ENCODE measurements at places on chromosomes 3 and 15. TPM values are rescaled to one million over a fixed set of nuclear protein-coding genes. Genes with fewer than 3 reads are reported as not detected.

The WWTR1 gene
- total RNA-seq = 111 TPM

The PRR20G gene
- not detected for total RNA-seq

The PXYLP1 gene
- 40.2 TPM for total RNA-seq

The PLA2G4F gene
- not detected for total RNA-seq

The MAP3K13 gene
- total RNA-seq = 18.2 TPM

The ARGFX gene
- not detected for total RNA-seq

The FEZF2 gene
- total RNA-seq = not detected

The TRAT1 gene
- not detected for total RNA-seq

The GOLGA6A gene
- total RNA-seq = 0.12 TPM

The GOLIM4 gene
- 67.1 TPM for total RNA-seq

The RASL12 gene
- 1.7 TPM for total RNA-seq

The GRK7 gene
- not detected for total RNA-seq

The FILIP1L gene
- 122 TPM for total RNA-seq

DNA sequence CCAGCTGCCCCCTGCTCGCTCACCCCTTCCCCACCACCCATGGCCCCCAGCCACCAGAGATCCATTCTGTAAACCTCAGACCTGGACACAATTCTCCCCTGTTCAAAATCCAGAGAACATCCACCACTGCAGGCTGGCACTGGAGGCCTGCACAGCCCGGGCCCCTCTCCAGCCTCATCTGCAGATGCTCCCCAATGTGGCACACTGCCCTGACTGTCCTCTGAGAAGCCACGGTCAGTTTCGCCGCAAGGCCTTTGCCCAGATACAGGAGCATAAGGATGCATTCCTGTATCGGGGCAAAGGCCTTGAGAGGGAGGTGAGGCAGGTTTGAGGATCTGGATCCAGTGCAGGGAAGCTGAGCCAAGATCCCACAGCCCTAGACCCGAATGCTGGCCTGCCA, 175.4 kb upstream of the LINGO1 start:
- H3K4me1 ChIP-seq = peaks cover 5% of the 10 kb centered on the region
- DNase-seq = no peak
- H3K27me3 ChIP-seq = peaks cover 9% of the 10 kb centered on the region
- H3K27ac ChIP-seq = no peak overlapping the region
- H3K4me3 ChIP-seq = no peak overlapping the region

DNA sequence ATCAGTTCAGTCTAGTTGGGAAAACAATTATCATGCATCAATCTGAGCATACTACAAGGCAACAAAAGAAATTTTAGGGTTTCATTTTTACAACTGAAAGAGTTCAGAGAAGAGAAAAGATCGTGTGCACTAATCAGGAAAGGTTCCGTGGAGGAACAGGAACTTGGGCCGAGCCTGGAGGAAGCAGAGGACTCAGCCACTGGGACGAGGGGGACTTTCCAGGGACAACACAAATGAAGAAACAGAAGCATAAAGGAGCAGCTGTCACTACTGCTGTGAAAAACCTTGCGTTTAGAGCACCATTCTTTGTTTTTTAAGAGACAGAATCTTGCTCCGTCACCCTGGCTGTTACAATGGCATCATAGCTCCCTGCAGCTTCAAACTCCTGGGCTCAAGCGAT, 60.5 kb downstream of the MYO1E start:
- no peak for DNase-seq
- H3K4me3 ChIP-seq = no peak overlapping the region
- no peaks in the 10 kb centered on the region for H3K36me3 ChIP-seq
- H3K27ac ChIP-seq = no peak overlapping the region
- no peaks in the 10 kb centered on the region for H3K27me3 ChIP-seq

- no peak overlapping the region for H3K4me3 ChIP-seq
- no peaks in the 10 kb centered on the region for H3K36me3 ChIP-seq
- no peak overlapping the region for H3K27ac ChIP-seq
- no peaks in the 10 kb centered on the region for H3K4me1 ChIP-seq
Observed at GRCh38 chr15:61389334-61390028, 160.4 kb upstream of the RORA start.

GRCh38 chr3:107841831-107842230, 249.0 kb downstream of the CD47 start:
- DNase-seq = no peak
- no peak overlapping the region for H3K27ac ChIP-seq
- H3K4me3 ChIP-seq = no peak overlapping the region
- peaks cover 10% of the 10 kb centered on the region for H3K4me1 ChIP-seq
- H3K27me3 ChIP-seq = no peaks in the 10 kb centered on the region
- H3K36me3 ChIP-seq = no peaks in the 10 kb centered on the region

DNA sequence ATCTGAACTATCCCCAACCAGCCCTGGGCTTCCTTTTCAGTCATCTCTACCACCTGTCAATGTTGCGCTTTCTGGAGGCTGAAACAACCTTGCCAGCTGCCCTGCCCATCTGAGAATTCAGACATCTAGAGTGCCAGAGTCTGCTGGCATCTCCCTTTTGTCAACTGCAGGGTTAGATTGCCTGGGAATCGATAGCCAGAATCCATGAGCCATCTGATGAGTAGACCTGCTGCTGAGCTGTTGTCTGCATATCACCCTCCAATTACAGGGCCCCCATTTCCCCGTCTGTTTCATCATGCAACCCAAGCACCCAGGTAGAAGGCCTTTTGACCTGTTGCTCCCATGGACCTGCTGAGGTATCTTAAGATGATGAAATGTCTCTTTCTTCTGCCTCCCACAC, 280.1 kb downstream of the EPHB1 start:
- H3K36me3 ChIP-seq = no peaks in the 10 kb centered on the region
- no peaks in the 10 kb centered on the region for H3K27me3 ChIP-seq
- no peak overlapping the region for H3K27ac ChIP-seq
- H3K4me3 ChIP-seq = no peak overlapping the region
- no peak for DNase-seq

GRCh38 chr15:86906376-86906775, 826.7 kb downstream of the AGBL1 start:
- H3K4me3 ChIP-seq = no peak overlapping the region
- H3K27ac ChIP-seq = no peak overlapping the region

DNA sequence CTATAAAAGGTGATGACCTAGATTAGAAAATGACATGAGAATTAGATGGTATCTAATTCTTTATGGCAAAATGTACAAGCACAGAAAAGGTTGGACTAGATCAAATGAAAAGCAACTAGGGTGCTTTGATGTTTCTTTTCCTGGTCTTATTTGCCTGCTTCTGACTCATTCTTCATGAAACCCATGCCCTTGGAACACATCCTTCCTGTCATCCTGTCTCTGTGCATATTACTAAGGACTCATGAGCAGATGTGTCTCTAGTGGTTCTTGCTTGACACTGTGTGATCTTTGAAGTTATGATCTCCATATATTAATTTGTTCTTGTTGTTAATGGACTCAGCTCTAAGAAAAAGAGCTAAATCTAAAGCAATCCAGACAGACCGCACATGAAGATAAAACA, 314.0 kb downstream of the ERC2 start:
- no peaks in the 10 kb centered on the region for H3K27me3 ChIP-seq
- no peak for DNase-seq
- H3K4me1 ChIP-seq = peaks cover 15% of the 10 kb centered on the region
- no peaks in the 10 kb centered on the region for H3K36me3 ChIP-seq
- H3K4me3 ChIP-seq = no peak overlapping the region

DNA sequence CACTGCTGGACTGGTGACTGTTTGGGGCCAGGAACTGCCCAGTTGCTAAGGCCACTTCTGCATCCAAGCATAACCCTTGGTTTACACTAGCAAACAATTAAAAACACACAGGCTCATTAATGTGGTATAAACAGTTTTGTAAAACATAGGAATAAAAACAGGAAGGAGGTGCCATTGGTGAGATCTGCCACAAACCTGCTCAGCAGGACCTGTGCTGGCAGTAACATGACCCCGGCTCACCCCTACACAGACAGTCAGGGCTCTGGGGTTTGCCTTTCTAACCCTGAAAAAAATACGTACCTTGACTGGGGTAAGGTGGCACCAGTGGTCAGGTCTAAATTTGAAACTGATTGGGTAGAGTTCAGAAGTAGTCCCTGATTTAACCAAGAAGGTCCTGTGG, 76.2 kb downstream of the ATP1B3 start:
- H3K27me3 ChIP-seq = no peaks in the 10 kb centered on the region
- H3K4me1 ChIP-seq = peaks cover 10% of the 10 kb centered on the region
- peaks cover 9% of the 10 kb centered on the region for H3K36me3 ChIP-seq
- H3K4me3 ChIP-seq = no peak overlapping the region
- no peak overlapping the region for H3K27ac ChIP-seq

- H3K36me3 ChIP-seq = peaks cover 19% of the 10 kb centered on the region
- H3K4me1 ChIP-seq = peaks cover 9% of the 10 kb centered on the region
- H3K27me3 ChIP-seq = no peaks in the 10 kb centered on the region
- no peak for DNase-seq
Observed at GRCh38 chr3:183073839-183074238, 25.5 kb downstream of the MCCC1 start.

- no peak for DNase-seq
- no peak overlapping the region for H3K4me3 ChIP-seq
- H3K27me3 ChIP-seq = no peaks in the 10 kb centered on the region
- H3K27ac ChIP-seq = no peak overlapping the region
Observed at GRCh38 chr3:137687181-137687879, 76.8 kb upstream of the SOX14 start.

- H3K4me1 ChIP-seq = peaks cover 47% of the 10 kb centered on the region
- no peaks in the 10 kb centered on the region for H3K36me3 ChIP-seq
- no peak overlapping the region for H3K4me3 ChIP-seq
- DNase-seq = no peak
- H3K27ac ChIP-seq = peak overlapping the region; percentile 74
Observed at GRCh38 chr3:65889707-65890099, 149.0 kb downstream of the MAGI1 start.

DNA sequence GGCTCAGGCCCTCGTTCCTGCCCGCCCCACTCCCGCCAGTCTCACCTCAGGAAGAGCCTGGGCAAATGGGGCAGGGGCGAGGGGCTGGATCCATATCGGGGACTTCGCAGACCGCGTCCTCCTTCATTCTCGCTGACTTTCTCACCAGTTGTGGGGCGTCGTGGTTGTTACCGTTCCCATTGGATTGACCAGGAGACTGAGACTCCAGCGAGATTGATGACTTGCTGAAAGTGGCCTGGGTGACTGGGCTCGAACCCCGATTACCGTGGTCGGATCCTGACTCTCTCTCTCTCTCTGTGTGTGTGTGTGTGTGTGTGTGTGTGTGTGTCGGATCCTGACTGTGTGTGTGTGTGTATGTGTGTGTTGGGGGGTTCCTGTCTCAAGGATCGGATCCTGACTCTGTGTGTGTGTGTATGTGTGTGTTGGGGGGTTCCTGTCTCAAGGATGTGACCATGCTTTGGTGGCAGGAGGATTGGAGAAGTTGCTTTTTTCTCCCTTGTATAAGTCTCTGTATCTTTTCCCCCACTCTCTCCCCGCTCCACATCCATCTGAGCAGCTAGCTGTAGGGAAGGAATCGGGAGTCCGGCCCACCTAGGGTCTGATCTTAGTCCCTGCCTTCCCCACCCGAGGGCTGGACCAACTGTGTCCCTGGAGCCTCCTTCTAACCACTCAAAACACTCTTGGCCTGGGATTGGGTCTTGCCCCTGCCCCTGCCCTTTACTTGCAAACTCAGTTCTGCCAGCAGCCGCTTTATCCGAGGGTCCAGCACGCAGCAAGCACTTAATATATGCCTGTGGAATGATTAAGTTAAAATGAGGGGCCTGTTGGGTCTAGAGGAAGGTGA, 603 bp downstream of the PLEKHO2 start:
- H3K36me3 ChIP-seq = no peaks in the 10 kb centered on the region
- H3K4me1 ChIP-seq = peaks cover 56% of the 10 kb centered on the region
- H3K4me3 ChIP-seq = peak overlapping the region; percentile 91
- H3K27me3 ChIP-seq = no peaks in the 10 kb centered on the region
- DNase-seq = no peak

- H3K4me3 ChIP-seq = no peak overlapping the region
- no peak overlapping the region for H3K27ac ChIP-seq
- peaks cover 35% of the 10 kb centered on the region for H3K36me3 ChIP-seq
- no peak for DNase-seq
Observed at GRCh38 chr15:39979606-39980005, 45.7 kb downstream of the EIF2AK4 start.

GRCh38 chr15:100438570-100438969, 90.2 kb downstream of the CERS3 start:
- no peak overlapping the region for H3K4me3 ChIP-seq
- H3K36me3 ChIP-seq = no peaks in the 10 kb centered on the region
- H3K27me3 ChIP-seq = no peaks in the 10 kb centered on the region
- H3K4me1 ChIP-seq = peaks cover 4% of the 10 kb centered on the region
- H3K27ac ChIP-seq = peak overlapping the region; percentile 66
- DNase-seq = no peak

GRCh38 chr3:131756405-131756804, 253.6 kb upstream of the MRPL3 start:
- H3K27me3 ChIP-seq = peaks cover 4% of the 10 kb centered on the region
- no peak overlapping the region for H3K4me3 ChIP-seq
- no peak for DNase-seq
- no peaks in the 10 kb centered on the region for H3K4me1 ChIP-seq
- no peak overlapping the region for H3K27ac ChIP-seq

GRCh38 chr3:18217507-18218174, 207.5 kb downstream of the SATB1 start:
- no peak overlapping the region for H3K4me3 ChIP-seq
- H3K4me1 ChIP-seq = no peaks in the 10 kb centered on the region
- no peak overlapping the region for H3K27ac ChIP-seq
- no peak for DNase-seq
- H3K36me3 ChIP-seq = peaks cover 1% of the 10 kb centered on the region
- H3K27me3 ChIP-seq = no peaks in the 10 kb centered on the region

Measured in chondrocyte (in vitro differentiated cells).